ENCODE measurements at places on chromosomes 3 and 15.

- no peak for DNase-seq
Observed at GRCh38 chr3:48543271-48543866, 13.2 kb downstream of the PFKFB4 start.

DNA sequence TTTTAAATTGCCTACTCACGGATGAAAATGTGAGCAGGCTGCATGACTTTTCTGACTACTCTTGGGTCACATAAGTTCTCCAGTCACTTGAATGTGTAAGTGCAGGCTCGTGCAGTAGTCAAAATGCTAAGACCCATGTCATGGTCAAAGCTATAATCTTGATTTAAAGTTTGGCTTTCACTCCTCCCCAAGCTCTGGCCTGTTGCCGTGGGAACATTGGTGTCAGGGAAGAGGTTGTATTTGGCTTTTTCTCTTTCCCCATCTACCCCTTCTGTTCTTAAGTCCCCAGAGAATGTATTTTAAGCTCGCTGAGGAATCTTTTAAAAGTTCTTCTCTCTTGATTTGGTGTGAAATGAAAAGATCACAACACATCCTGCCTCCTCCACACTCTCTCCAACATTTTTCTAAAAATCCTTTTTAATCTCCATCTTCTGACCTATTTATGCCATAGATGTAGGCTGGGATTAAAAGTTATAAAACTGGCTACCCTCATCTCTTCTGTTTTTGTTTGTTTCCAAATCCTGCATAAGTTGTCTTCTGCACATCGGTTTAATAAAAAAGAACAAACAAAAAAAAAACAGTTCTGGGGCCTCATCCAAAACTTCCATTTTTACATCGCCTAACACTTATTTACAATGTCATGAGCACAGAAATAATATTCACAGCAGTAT is 61.4 kb upstream of the ADAMTSL3 start:
- DNase-seq: no peak

DNA sequence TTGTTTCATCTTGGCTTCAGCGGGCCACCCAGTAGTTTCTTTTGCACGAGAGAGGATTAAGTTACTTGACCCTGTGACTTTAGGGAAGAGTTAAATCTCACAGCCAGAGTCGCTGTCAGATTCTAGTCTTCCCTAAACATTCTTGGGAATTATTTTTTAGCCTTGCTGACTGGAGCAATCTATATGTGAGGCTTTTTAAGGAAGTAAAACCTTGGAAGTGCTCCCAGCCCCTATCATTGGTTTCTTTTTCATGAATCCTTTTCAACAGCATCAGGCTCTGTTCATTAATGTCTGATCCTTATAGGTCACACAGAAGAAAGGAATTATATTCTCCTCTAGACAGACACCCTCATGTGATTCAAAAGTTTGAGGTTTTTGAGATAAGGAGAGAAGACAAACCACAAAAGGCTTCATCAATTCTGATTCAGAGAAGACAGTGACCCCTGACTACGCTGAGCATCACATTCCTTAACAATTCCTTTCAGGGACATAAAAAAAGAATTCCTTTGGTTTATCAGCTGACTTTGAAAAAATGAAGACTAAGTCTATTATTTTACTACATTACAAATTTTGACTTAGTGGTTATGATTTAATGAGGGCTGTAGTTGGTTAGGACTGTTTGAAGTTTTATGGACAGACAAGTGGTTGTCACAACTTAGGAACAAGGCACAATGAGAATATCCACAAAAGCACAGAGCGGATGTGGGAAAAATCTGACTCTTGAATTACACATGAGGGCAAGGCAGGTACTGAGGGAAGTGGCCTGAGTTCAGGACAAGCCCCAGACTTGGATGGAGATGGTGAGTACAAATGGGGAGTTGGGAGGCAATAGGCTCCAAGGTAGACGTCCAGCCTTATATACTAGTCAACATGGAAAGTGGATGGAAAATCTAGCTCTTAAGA is 171.1 kb upstream of the STT3B start:
- DNase-seq: peak; percentile 77

DNA sequence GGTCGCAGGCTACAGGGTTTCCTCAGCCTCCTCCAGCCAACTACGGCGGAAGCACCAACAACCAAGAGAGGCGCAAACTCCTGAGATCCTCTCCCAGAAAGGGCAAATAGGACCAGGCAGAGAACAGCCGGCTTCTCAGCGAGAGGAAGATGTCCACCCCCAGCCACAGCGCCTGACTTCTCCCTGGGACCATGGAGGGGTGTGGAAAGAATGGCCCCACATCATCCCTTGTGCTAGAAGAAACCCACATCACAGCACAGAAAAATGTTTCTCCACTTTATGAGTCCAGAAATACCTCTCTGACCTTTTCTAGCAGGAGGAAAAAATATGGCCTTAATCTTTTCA is 105.7 kb downstream of the XXYLT1 start:
- DNase-seq: no peak

DNA sequence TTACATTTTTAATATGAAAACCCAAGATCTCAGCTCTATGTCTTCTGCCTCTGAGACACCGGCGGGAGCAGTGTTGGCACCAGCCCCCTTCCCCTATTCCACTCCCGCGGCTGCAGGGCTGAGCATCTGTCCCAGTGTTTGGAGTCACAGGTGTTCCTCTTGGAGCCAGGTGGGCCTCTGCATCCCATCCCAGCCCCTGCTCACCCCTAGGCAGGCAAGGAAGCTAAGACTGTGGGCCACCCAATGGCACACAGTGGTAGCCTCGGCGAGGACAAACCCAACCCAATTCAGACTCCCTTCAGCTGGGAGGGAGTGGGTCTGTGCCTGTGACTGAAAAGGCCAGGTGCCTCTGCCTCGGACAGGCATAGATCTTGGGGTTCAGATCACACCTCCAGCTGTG is 3.1 kb downstream of the CHST13 start:
- DNase-seq: no peak

DNA sequence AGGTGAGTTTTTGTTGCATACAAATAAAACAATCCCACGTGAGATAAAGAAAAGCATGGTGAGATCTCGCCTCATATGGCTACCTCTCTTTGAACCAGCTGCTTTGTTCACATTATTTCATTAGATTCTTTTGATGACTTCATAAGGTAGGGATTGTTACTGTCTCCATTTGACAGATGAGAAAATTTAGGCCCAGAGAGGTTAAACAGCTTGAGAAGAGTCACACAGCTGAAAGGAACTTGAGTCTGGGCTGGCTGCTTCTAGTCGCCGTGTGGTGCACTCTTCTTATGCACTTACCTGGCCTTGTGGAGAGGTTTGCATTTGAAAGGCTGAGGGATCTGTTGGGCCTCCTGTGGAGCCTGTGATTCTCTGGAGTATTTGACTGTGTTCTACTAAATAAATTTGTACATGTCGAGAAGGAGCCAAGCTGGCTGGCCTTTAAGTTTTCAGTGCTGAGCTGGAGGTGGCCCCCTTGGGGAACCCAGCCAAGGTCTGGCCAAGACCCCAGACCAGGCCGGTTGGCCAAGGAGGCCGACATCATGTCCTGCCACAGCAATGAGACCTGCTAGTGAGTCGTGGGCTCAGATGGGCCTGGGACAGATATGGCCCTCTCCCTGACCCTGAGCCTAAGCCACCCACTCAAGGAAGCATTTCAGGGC is 125.1 kb downstream of the SMAD6 start:
- DNase-seq: no peak

- DNase-seq: peak; percentile 11
Observed at GRCh38 chr3:126983653-126984390, 907 bp downstream of the PLXNA1 start.

DNA sequence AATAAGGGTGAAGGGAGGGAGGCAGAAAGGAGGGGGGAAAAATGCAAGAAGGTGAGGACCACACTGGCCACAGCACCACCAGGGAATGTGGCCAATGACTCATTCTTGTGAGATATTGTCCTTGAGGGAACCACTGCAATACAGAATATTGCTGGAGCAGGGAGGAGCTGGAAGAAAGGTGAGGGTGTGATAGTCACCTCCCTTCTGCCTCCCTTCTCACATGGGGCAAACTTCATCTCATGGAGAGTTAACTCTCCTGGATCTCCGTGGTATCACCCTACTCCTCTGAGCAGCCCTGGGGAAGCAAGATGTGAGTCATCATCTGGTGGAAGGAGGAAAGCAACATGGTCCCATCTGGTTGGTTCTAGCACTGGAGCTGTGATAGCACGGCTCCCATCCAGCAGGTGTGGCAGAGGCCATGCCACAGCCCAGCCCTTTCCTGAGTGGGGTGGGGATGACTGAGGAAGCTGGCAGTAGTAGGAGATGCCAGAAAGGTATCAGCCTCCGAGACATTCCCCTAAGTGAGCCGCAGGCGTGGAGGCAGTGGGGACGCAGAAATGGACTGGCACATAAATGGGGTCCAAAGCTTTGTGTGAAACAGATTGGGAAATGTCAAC is 115.9 kb upstream of the LPP start:
- DNase-seq: no peak

DNA sequence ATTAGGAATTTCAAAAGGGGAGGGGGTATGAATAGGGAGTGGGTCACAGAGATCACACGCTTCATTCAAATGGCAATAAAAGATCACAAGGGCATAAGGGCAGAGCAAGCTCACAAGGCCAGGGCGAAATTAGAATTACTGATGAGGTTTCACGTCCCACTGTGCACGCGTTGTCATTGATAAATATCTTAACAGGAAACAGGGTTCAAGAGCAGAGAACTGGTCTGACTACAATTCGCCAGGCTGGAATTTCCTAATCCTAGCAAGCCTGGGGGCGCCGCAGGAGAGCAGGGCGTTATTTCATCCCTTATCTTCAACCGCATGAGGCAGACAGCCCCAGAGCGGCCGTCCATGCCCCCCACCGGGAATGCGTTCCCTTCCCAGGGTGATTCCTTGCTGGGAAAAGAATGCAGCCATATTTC is 18.1 kb upstream of the SMCO1 start:
- no peak for DNase-seq

DNA sequence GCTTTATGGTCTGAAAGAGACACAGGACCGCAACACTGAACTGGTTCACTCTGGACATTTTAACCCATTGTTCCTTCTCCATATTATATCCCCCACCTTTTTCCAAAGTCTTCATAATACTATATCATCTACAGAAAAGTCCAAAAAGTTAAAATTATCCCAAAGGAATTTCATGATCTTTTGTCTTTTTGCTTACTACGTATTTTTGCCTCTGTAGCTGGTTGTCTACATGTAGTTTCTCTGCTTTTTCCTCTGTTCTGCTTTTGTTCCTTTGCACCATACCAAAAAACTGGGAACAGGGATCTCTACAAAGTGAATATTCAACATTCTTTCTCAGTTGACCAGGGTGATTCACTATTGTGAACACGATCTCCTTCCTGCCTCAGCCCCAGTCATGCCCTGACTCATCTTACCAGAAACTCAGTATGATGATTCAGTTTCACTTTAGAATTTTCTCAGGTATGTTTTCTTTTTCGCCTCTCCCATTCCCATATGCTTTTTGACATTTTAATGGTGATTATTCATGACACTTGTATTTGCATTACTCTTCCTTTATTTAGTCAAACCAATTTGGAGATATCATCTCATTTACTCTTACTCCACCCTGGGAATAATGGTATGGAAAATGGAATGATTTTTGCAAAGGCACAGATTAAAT is 14.5 kb downstream of the EMC4 start:
- DNase-seq: peak; percentile 90

GRCh38 chr15:29815000-29815710 is 7.1 kb downstream of the TJP1 start:
- peak; percentile 56 for DNase-seq

- no peak for DNase-seq
Observed at GRCh38 chr15:57505949-57506391, 85.7 kb upstream of the MYZAP start.

GRCh38 chr15:80418892-80419537 is 14.8 kb downstream of the ARNT2 start:
- peak; percentile 60 for DNase-seq

- no peak for DNase-seq
Observed at GRCh38 chr3:30076899-30077298, 529.5 kb upstream of the TGFBR2 start.

- no peak for DNase-seq
Observed at GRCh38 chr3:120764206-120764605, 21.7 kb downstream of the GTF2E1 start.

- peak; percentile 66 for DNase-seq
Observed at GRCh38 chr3:90091549-90091948, 984.1 kb downstream of the EPHA3 start.

DNA sequence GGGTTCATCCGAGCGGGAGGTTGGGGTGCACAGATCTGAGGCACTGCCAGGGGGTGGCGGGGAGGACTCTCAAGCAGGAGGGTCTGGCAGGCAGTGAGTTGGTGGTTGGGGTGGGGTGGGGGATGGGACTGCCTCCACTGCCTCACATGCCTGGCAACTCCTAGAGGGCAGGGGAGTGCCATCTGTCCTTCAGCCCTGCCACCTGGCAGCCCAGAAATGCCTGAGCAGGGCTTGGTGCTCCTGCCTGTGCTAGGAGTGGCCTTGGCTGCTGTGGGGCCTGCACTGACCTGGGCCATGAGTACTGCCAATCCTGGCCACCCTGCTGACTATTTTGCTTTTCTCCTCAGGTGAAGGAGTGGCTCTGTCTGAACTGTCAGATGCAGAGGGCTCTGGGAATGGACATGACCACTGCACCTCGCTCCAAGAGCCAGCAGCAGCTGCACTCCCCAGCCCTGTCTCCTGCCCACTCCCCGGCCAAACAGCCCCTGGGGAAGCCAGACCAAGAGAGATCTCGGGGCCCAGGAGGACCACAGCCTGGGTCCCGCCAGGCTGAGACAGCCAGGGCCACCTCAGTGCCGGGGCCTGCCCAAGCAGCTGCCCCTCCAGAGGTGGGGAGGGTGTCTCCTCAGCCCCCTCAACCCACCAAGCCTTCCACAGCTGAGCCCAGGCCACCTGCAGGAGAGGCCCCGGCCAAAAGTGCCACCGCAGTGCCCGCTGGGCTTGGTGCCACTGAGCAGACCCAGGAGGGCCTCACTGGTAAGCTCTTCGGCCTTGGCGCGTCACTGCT is 32.0 kb upstream of the APEH start:
- DNase-seq: no peak

DNA sequence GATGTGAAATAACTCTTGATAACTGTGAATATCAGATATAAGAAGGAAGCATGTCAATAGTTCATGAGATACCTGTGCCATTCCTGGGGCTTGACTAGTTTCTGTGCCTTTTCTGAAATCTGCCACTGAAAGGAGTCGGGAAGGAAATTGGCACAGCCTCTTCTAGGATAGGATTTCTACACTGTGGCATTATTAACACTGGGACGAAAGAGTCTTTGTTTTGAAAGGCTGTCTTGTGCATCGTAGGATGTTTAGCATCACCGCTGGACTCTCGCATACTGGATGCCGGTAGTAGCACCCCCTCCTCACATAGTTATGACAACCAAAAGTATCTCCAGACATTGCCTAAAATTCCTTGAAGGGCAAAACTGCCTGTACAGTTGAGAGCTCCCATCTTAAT is 77.9 kb upstream of the SAMMSON start:
- no peak for DNase-seq

DNA sequence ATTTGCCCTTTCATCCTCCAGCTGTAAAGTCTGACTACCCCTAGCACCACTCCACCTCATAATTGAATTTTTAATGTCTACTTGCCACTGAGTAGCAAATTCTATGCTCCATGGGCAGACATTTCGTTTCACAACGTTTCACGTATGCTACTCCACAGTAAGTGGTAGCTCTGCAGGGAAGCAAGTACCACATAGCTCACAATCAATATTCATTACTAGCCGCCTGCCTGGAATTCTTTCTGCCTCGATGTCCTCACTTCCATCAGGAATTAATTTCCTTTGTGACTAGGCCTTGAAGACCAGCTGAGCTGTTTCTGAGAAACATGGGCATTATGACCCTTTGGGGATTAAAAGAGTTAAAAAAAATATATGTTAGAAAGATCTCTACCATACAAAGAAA is 15.3 kb downstream of the NPTN start:
- no peak for DNase-seq

- no peak for DNase-seq
Observed at GRCh38 chr3:194766845-194767244, 81.2 kb downstream of the FAM43A start.

- DNase-seq: no peak
Observed at GRCh38 chr3:195899701-195900435, 8.5 kb downstream of the TNK2 start.
